Spleen (tissue), 13 donors: ENCODE measurements at places on chromosomes 7 and 10. TPM values are rescaled to one million over a fixed set of nuclear protein-coding genes. Genes with fewer than 3 reads are reported as not detected.

Gene CFAP58
- total RNA-seq, result 1.4 TPM

- no peaks in the 10 kb centered on the region for H3K36me3 ChIP-seq
- H3K4me1 ChIP-seq, result peaks cover 18% of the 10 kb centered on the region
- DNase-seq, result peak; percentile 92
- peak within 1 kb of the TSS; percentile 84 for H3K27ac ChIP-seq
Measured at GRCh38 chr7:92836489-92836999, at the start of gene CDK6. TSS of gene CDK6 (minus strand) at chr7:92836573. CDS start at chr7:92833323, 3,250 bp downstream.

Gene CCNJ
- 10.3 TPM for total RNA-seq

DNA sequence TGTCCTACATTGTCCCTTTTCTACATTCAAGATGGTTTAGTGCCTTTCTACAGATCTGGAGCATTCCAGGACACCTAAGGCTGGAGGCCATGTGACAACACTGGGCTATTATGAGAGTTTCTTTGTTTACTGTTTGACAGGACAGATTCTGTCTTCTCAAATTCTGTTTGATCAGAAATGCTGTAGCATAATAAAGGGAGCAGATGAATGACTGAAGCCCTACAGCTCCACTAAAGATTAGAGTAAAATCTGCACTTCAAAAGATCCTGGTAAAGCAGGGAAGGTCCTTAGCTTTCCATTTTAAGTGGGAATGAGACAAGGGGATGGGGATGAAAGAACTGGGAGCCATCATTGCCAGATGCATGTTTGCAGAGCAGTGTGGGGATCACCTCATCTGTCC lies 38.4 kb downstream of the TMEM229A start:
- H3K36me3 ChIP-seq, result no peaks in the 10 kb centered on the region
- H3K4me3 ChIP-seq, result no peak overlapping the region
- no peaks in the 10 kb centered on the region for H3K4me1 ChIP-seq
- H3K27me3 ChIP-seq, result no peaks in the 10 kb centered on the region
- DNase-seq, result no peak
